ENCODE measurements at places on chromosomes 12 and 14.
A peak's percentile ranks its signal among the peaks of the same experiment; 100 is the strongest.

- DNase-seq, result no peak
Observed at GRCh38 chr14:92397150-92397952, 74.4 kb downstream of the SLC24A4 start.

- no peak for DNase-seq
Observed at GRCh38 chr12:86331457-86331856, 75.3 kb upstream of the MGAT4C start.

DNA sequence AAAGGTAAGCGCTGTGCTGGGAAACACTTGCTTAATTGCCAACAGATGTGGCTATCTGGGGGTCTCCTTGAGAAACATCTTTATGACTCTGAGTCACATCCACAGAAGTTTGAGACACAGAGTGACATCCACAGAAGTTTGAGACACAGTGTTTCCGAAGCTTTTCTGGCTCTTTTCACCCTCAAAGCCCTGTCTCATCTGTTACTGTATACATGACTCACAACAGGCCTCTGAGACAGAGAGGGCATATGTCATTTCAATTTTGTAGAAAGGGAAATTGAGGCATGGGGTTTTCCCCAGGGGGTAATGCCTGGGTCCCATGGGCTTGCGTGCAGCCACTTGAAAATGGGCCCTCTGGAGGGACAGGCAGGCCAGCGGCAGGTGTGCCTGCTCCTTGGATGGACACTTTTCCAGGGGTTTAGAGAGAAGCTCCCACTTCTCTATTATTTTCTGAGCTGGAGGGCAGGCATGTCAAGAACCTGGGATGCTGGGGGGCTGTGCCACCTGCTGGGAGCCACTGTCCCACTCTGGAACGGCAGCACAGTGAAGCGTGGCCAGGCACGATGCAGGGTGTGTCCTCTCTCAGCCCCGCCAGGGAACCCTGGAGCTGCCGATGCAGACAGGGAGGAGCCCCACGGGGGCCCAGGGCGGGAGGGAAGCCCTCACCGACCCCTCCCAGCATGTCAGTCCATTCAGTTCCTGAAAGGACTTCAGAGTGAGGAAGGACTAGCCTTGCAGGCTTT is 111.3 kb upstream of the FKBP4 start:
- peak; percentile 17 for DNase-seq

GRCh38 chr14:32898876-32899275 is 39.8 kb upstream of the NPAS3 start:
- DNase-seq, result no peak

DNA sequence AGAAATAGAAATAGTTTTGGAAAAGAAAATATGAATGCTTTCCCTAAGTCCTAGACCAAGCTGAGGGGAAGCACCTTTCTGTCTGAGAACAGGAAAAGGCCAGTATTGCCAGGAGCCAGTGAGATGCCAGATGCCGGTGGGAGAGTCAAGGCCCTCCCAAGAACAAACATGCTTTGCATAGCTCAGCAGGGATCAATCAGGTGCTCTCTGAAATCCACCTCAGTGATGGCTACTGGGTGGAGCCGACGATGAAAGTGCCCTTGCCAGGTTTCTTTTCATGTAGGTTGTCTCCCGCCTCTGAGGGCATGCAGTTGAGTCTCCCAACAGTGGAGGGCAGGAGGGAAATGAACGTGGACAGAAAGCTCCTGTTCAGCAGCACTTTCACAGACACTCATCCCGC is 28.3 kb downstream of the DEGS2 start:
- DNase-seq, result no peak

DNA sequence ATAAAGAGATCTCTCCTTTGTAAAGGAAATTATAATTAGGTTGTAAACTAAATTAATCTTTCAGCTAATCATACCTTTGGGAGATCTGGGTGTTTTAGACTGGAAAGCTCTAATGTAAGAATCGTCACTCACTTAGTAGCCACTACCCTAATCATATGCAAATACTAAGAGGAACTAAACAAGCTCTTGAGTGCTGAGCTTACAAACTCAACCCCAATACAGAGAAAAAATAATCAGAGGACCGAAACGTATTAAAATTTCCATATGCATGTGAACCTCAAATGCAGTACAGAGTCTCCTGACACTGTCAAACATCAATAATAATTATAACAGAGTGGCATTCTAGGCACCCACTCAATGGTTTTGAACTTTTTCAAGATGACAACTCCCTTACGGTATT is 235.3 kb upstream of the FOXN3 start:
- no peak for DNase-seq

DNA sequence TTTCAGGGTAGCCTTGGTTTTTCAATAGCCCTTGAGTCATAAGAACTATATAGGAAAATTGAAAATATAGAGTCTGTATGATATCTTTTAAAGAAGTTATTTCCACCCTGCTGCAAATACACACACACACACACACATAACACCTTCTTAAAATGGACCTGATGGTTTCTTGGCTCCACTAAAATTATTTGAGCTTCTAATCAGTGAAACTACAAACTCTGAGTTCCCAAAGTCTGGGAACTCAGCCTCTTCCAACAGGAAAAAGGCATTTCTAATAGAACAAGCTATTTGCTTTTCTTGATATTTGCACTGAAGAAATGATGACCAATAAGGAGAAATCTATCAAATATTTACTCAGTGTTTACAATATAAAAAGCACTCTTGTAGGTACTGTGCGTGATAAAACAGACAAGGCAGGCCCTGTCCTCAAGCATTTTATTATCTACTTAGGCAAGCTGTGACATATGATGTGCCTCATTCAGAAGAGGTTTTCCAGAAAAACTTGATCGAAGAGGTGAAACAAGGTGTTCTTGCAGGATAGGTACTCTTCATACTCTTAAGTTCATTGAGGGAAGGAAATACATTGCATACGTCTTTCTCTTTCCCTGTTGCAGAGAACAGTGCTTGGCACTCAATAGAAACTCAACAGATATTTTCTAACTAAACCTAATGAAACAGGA is 88.6 kb downstream of the MGST1 start:
- no peak for DNase-seq

GRCh38 chr14:77369285-77369684 is 7.6 kb downstream of the TMED8 start:
- DNase-seq, result peak; percentile 29

- no peak for DNase-seq
Observed at GRCh38 chr12:50728417-50728816, 35.5 kb upstream of the ATF1 start.

DNA sequence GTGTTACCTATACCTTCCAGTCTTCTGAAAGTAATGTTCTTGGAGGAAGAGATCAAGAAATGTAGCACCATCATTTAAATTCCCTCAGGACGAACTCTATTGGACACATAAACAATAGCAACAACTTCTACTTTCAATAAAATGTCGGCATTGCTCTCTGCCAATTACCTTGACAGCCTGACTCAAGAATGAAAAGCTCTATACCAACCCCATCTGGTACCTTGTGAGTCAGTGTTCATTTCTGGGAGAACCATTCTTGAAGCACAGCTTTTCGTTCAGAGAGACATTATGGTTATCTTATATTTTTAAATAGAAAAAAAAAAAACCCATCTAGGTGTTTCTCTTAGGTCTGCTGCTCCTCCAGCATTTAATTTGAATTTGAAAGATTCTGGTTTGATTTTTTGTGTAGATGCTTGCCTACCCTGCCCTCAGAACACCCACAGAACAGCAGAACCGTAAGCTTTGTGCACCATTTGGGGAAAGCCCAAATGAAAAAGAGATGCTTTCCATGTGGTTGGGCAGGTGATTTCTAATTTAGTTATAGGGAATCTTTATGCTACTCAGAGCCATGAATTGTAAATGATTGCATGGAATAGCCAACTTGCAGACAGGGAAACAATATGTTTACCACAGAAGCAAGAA is 156.0 kb downstream of the SAMD4A start:
- DNase-seq, result no peak

- no peak for DNase-seq
Observed at GRCh38 chr12:32260696-32261095, 138.7 kb upstream of the FGD4 start.

DNA sequence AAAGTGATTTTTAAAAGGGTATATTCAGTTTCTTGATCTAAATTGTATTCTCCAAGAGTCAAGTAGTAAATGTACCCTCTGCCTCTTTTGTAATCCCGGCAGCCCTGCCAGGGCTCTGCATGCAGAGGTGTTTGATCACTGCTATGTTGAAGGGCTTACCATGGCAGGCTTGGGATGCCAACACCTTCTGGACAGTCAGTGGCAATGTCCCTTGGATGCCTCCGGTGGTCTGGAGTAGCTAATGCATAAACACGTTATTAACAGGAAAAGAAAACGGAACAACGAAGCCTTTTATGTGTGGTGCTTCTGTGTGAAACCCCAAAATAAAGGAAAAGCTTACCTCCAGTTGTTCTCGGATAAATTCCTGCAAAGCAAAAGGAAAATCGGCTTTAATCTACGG is 19.9 kb downstream of the EIF2B2 start:
- no peak for DNase-seq

GRCh38 chr14:72165229-72165698 is 233.0 kb downstream of the RGS6 start:
- DNase-seq, result no peak

DNA sequence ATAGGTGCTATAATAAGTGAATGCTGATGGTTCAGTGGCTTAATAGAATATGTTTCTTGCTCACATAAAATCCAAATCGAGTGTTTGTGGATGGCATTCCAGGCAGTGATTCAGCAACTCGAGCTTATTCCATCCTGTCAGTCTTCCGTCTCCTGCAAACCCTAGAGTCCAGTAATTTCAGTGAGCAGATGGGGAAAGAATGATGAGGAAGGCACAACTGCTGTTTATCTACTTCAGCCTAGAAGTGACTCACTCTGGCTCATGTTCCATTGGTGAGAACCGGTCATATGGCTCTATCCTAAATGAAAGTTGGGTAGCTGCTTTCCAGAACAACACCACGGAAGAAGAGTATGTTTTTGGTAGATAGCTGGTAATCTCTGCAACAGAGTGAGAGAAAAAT is 421.8 kb upstream of the PDE3A start:
- no peak for DNase-seq

DNA sequence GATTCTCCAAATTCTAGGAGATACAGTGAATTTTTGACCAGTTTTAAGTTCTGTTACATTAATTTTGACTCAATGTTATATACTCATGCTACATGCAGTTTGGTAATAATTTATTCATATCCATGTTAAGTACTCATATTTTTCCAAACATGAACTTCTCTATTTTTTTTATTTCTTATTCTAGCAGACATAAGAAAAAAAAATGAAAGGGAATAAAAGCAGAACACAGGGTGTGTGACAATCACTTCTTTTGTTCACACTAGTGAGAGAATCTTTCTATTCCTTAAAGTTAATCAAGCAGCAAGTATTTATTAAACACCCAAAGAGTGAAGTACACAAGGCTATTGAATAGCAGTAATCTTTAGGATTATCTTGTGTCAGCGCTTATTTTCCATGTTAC is 171.1 kb upstream of the ATP2B1 start:
- no peak for DNase-seq

- DNase-seq, result no peak
Observed at GRCh38 chr12:99917711-99918402, 66.9 kb downstream of the ANKS1B start.

- no peak for DNase-seq
Observed at GRCh38 chr12:117028254-117028653, 71.0 kb downstream of the TESC start.

GRCh38 chr12:26750531-26751175 is 82.3 kb downstream of the ITPR2 start:
- no peak for DNase-seq

DNA sequence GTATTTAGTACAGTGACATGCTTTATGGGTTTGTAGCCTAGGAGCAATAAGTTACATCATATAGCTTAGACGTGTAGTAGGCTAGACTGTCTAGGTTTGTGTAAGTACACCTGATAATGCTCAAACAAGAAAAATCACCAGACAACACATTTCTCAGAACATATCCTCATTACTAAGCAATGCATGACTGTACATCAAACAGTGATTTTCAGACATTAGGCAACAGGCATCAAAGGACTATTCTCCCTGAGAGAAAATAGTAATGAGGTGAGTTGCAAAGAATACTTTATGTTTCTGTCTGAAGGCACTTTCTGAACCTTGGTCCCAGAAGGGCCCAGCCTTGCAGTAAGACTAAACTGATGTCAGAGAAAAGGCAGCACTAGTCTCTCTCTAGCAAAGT is 48.4 kb upstream of the SYT10 start:
- DNase-seq, result no peak

DNA sequence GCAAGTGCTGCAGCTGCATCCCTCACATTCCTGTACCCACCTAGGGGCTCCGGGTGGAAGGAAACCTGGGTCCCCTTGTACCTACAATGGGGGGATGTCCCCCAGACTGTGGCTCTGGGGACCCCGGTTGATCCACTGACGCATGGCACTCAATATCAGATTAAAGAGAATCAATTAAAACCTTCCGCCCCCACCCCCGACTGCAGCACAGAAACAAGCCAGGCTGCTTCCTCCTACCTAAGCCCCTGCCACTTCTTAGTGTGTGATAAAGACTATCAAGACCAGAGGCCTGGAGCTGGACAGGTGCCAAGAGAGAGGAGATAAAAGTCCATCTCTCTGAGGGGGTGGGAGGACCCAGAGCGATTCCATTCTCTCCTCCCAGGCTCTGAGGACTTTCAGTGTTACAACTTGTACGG is 28.2 kb upstream of the RPLP0 start:
- no peak for DNase-seq

DNA sequence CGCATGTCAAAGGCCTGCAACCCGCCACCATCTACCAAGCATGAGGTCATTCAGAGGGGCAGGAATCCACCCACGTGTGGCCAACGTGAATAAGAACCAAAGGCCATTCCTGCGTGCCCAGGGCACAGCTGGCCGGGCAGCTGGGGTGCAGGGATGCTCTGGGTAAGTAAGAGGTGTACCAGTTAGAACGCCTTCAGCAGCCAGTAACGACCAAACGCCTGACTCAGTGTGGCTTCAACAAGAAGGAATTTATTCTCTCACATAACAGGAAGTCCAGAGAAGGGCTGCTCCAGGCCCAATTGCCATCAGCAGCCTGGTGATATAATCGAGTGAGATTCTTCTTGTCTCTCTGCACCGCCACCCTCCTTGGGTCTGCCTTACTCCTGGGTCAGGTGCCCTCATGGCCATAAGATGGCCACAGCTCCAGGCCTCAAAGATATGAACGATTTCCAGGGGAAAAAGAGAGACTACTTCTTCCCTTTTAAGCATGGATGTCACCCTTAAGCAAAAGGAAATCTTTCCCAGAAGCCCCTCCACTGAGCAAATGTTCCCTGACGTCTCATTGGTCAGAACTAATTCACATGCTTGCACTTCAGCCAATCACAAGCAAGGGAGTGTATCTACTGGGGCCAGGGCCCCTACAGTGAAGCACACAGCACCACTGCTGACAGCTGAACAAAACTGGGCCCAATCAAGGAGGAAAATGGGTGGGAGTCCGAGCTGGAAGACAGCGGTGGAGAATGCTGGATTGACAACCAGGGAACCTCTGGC is 7.3 kb downstream of the TTC7B start:
- no peak for DNase-seq

DNA sequence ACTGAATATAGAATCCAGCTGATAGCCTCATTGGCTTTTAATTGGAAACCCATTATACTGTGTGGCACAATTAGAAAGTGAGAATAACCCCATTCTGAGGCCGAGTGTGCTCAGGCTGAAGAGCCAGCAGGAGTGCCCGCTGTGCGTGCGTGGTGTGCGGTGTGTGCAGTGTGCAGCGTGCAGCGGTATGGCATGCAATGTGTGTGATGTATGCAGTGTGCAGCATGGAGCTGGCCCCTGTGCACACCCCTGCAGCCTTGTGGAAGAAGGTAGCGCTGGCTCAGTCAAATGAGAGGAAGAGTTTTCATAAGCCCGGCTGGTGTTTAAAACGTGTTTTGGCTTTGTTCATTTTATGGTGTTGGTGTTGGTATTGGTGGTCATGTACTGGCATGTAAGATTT is 22.9 kb downstream of the CKB start:
- no peak for DNase-seq

Data from activated CD4-positive, alpha-beta memory T cell treated with anti-CD3 and anti-CD28 coated beads, Interleukin-2, amount 10 ng/mL, durations not matched to agents 7 days and 5 days (primary cell).